NCI-H2081 (cell line): ENCODE measurements at places on chromosomes 4 and X.
A peak's percentile ranks its signal among the peaks of the same experiment; 100 is the strongest.

DNA sequence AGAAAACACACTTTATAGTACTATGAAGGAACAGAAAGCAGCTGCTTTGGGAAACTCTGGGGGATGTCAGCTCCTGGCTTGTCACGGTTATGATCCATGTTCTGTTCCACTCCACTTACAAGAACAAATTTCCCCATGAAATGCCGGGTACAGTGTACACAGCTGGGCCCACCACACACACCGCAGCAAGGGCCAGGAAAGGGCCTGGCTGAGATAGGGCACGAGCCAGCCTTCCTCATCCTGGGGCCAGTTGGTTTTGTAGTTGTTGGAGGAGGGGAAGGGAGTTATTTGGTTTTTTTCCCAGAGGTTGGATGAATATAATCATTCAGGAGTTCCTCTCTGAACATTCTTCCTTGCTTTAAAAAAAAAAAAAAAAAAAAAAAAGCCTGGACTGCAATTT, 56.8 kb downstream of the SEPSECS start:
- DNase-seq, result no peak

DNA sequence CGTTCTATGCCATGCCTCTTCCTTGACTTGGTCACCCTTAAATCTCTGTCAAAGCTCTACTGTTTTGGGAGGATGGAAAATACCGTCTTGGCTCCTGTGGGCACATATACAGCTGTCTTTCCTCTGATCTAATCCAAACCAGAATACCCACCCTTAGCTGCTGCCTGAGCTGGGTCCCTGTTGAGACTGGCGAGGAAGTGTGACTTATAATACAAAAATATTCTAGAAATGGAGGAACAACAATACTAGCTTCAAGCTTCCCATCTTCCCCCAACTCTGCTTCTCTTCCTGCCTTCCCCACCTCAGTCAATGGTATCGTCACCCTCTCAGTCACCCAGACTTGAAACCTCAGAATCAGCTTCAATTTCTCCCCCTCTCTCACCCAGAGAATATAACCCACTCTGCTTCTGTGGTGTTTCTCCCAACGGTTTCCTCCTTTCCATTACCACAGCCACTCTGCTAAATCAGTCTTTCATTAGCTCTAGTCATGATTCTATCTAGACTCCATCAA, 599 bp upstream of the IL2RG start:
- DNase-seq, result no peak

GRCh38 chr4:111215755-111216154, 592.9 kb upstream of the PITX2 start:
- no peak for DNase-seq

DNA sequence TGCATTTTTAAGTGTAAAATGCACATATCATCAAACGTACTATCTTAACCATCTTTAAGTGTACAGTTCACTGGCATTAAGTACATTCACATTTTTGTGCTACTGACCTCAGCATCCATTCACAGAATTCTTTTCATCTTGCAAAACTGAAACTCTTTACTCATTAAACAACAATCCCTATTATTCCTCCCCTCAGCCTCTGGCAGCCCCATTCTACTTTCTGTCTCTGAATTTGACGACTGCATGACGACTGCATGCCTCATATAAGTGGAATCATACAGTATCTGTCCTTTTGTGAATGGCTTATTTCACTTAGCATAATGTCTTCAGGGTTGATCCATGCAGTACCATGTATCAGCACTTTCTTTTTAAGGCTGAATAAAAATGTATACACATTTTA, 38.7 kb downstream of the CNKSR2 start:
- no peak for DNase-seq

- DNase-seq, result no peak
Measured at GRCh38 chr4:96767815-96768480, 928.1 kb downstream of the PDHA2 start.

DNA sequence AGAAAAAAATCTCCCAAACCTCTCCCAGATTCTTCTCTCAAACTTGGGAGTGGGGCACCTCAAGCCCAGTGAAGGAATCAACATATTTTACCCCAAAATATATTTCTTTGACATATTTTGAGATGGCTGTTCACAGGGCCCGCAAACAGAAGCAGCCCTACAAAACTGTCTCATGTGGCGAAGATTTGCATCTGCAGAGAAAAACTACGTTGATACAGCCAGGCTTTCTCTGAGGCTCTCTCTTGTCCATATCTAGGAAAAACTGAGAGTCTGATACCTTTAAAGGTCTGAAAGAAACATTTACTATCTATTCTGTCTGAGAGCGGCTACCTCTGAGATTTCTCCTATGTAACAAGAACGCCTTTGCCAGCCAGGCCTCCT, 23.3 kb upstream of the TMSB4X start:
- no peak for DNase-seq

DNA sequence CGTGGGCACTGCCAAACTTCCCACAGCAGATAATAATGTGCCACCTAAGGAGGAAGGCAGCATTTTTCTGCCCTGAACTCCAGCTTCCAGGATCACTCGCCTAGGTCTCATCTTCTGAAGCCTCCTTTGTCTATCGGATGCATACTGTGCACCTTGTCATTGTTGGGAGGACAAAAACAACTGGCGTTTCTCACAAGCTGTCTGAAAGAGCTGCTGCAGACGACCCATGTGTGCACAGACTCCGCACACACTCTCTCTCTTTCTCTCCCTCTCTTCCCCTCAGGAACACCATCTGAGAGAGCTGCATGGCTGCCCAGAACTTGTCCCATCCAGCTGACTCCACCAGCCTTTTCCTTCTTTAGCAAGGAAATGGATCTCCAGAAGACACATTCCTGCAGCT, 83.0 kb downstream of the MAML3 start:
- no peak for DNase-seq

GRCh38 chr4:137422666-137423065, 109.6 kb downstream of the PCDH18 start:
- no peak for DNase-seq

- no peak for DNase-seq
Measured at GRCh38 chr4:140931911-140932310, 175.7 kb upstream of the TBC1D9 start.

- no peak for DNase-seq
Measured at GRCh38 chr4:56134266-56134665, 185.5 kb downstream of the CEP135 start.

DNA sequence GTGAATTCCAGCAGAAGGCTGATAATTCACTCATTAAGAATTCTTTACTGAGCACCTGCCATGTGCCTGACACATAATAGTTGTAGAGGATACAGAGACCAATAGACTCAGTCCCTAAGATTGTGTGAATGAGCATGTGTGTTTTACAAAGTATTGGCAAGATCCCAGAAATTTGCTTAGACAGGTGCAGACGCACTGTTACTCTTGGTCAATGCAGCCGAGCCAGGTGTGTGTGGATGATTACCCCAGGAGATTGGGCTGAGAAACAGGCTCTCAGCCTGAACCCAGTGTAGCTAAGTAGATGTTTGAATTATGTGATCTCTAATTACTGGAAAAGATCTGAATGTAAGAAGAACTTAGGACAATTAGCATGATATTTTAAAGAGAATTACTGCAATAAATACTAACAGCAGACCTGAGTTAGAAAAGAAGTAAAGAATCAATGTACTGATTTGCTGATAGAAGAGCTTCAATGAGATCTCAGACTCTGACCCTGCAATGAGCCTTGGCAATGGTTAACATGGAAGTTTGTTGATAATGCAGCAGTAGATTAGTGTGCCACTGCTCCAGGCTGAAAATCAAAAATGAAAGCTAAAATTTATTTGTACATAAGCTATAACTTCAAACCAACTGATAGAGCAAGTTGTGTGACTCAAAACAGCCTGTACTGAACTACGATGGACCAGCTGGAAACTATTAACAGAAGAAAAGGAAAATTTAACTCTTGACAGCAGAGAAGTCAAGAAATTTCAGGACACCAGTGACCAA, 32.2 kb upstream of the NDST4 start:
- DNase-seq, result peak; percentile 78

DNA sequence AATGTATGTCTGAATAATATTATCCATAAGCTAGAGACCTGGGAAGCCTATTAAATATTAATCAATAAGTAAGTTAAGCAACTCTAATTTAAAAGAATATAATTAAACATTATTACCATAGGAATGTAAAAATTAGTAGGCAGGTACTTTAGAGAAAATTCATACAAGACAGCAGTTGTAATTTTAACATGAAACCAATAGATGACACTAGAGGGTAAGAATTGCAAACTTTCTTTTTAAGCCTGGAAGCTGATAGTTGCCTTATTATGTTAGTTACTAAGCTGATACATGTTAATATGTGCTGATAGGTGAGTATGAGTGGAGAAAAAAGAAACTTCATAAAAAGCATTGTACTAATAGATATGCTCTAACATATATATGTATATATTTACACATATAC, 1157.4 kb downstream of the FAM133A start:
- DNase-seq, result peak; percentile 30

DNA sequence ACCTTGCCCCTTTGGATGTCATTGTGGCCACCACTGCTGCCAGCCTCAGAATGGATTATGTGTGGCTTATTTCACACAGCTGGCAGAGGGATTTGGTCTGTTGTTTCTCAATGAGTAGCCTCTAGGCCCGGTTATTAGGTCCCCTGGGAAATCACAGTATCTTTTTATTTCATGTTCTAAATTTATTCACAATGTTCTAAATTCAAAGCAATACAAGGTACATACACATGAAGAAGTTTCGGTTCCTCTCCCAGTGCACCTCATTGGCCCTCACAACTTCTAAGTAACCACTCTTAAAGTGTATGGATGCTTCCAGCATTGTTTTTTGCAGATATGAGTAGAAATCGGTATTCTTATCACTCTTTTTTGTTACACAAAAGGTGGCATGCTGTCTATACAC, 262.7 kb downstream of the RCHY1 start:
- DNase-seq, result no peak

GRCh38 chrX:153414856-153415510, 3.7 kb downstream of the ZFP92 start:
- no peak for DNase-seq

- no peak for DNase-seq
Measured at GRCh38 chr4:68576272-68577125, at the start of gene UGT2B17. Gene UGT2B17, minus strand, starts transcription at chr4:68576322. Its CDS starts 7,838 bp downstream, at chr4:68568484.

DNA sequence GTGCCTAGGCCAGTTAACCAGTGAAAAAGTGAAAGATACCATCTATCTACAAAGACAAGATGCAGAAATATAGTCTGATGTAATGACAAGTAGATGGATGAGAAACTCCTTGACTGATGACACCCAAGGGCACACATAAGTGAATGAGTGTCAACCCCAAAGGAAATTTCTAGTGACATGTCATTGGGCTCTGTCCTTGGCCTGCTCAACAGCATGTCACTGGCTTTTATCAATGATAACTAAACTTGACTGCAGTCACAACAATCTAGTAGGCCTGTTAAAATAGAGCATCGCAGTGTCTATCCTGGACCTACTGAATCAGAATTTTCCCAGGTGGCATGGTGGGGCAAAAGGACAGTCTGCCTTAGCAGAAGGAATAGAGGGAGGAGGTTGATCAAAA, 155.8 kb downstream of the TSPAN5 start:
- no peak for DNase-seq

- no peak for DNase-seq
Measured at GRCh38 chrX:126339928-126340327, 173.8 kb upstream of the DCAF12L2 start.

DNA sequence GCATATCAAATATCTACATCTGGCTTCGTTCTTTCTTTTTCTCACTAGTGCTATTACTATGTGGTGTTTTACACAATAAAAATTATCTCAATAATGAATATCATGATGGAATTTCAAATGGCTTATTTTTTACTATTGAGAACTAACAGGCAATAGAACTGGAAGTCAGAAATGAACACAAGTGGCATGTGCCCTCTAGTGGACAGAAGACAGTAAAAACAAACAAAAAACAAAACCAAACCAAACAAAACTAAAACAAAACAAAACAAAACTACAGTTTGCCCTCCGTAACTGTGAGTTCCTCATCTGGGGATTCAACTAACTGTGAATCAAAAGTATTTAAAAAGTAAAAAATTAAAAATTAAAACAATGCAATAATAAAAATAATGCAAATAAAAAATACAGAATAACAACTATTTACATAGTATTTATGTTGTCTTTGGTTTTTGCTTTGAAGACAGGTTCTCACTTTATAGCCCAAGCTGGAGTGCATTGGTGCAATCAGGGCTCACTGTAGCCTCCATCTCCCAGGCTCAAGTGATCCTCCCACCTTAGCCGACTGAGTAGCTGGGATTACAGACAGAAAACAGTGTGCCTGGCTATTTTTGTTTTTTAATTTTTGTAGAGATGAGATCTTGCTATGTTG, 195.6 kb upstream of the TACR3 start:
- no peak for DNase-seq

DNA sequence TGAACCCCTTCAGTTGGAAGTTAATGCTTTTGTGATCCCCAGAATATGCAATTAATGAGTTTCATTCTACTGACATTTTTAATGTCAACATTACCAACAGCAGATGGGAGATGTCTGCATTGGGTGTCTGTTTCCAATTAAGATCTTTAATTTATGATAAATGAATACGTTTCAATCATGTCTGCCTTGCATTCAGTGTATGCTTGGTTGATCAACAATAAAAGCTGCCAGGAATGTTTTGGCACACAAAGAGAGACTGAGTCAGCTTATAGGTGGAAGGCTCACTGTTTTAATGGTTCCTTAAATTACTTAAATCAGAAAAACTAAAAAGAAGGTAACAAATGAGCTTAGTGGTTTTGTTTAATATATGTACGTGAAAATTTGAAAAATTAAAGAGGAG, 359.9 kb upstream of the CNKSR2 start:
- DNase-seq, result no peak

GRCh38 chr4:8742546-8742945, 129.1 kb downstream of the HMX1 start:
- no peak for DNase-seq

GRCh38 chr4:3266076-3266475, 17.1 kb downstream of the MSANTD1 start:
- no peak for DNase-seq

DNA sequence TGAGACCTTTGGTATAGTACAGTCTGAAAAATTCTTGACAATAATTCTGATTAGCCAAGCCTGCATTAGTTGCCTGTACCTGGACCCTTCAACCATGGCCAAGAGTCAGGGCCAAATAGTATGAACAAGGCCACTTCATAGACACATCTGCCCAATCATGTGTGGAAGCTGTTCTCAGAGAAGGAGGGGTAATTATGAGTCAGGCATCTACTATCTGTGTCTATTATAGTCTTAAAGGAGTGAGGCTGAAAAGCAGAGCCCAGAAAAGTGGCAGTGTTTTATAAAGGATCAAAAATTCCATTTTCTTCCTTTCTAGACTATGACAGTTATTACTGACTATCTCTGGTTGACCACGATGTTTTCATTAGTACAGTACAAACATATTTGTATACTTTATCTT, 5.0 kb upstream of the ADGRL3 start:
- no peak for DNase-seq

GRCh38 chr4:14924076-14924811, 78.0 kb upstream of the CPEB2 start:
- no peak for DNase-seq

DNA sequence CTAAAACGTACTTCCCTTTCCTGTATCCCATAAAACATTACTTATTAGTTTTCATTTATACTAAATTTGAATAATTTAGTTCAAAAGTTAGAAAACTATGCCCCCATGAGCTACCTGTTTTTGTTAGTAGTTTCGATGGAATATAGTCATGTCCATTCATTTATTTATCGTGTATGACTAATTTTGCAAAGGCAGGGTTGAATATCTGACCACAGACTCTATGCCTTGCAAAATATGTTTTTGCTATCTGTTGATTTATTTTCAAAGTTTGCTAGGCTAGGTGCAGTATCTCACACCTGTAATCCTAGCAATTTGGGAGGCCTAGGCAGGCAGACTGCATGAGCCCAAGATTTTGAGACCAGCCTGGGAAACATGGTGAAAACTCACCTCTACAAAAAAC, 78.4 kb downstream of the PDS5A start:
- DNase-seq, result no peak

- no peak for DNase-seq
Measured at GRCh38 chr4:175127314-175127713, 209.2 kb downstream of the ADAM29 start.
